ENCODE measurements at places on chromosomes 2 and 18.

DNA sequence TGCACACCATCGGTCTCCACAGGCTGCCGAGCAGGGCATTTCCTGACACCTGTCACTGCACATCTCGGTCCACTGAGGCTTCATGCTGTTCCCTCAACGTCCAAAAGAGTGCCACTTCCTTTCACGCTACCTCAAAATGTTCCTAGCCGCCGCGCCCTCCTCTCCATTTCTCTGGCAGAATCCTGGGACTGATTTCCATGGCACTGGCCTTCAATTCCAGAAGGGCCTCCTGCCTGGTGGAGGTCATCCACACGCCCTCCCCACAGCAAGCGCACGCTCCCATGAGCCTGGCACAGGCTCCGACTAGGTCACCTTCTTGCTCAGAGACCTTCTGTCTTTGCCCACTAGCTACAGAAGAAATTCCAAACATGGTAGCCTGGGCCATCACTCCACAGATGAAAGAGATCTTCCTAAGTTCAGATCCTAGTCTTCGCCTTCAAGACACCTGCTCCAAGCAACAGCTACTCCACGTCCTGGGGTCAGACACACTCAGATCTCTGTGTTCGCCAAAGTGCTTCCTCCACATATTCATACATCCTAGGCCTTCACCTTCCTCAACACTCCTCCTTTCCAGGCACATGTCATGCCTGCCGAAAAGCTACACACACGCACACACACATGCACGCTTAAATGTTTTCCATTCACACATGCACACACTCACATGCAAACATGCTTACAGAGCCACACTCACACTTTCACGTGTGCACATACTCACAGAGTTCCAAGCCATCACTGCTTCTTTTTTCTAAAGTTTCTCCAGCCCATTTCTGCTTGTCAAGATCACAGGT is 94.0 kb downstream of the PXDN start:
- no peak for DNase-seq

DNA sequence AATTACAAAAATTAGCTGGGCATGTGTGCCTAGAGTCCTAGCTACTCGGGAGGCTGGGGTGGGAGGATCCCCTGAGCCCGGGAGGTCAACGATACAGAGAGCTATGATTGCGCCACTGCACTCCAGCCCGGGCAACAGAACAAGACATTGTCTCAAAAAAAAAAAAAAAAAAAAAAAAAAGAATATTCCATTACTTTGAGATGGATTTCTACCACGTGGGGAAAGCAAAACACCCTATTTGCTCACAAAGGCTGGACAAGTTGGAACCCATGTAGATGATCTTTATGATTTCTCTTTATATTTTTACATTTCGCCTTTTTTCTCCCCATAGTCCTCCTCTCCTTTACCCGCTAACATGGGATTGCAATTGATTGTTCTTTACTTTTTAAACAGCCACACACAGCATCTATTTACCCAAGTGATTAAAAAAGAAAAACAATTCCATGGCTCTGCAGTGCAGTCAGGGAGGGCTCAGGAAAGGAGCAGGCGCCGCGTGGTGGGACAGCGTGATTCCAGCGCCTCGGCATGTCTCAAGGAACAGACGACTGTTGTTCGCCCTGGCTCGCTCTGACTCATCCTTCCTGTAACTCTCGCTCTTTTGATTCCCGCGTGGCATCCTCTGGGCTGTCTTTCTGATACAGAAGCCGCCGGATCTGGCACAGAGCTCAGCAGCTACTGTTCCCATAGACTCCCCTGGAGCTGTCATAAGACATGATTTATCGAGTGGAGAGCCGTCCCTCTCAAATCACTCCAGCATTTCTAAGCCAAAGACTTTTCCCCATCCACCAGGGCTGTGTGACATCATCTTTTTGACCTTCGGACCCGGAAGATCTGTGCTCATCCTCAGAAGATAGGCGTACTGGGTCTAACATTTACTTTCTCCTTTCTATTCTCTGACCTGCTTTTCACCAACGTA is 230.4 kb upstream of the AGAP1 start:
- DNase-seq, result no peak

- no peak for DNase-seq
Observed at GRCh38 chr2:42207826-42208225, 38.7 kb downstream of the EML4 start.

- no peak for DNase-seq
Observed at GRCh38 chr2:108399479-108399878, 21.7 kb downstream of the SULT1C4 start.

DNA sequence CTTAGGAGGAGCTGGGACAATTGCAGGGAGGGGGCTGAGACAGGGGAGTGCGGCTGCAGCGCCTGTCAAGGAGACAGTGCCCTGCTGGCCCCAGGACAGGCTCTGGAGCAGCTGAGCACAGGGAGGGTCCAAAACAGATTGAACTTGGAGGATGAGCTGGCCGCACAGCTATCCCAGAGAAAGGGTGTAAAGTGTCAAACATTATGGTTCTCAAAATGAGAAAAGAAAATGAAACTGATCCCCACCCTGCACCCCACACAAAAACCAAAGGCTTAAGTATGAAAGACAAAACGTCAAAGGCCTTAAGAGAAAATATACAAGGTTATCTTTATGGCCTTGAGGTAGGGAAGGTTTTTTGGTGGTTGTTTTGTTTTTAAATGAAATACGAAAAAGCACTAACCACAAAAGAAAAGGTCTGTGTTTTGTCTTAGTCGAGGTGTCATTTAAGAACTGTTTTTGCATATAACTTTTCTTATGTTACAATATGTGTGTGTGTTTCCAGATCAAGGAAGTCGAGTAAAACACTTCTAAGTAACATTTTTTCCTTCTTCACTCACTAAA is 111.8 kb downstream of the HDAC4 start:
- DNase-seq, result no peak

DNA sequence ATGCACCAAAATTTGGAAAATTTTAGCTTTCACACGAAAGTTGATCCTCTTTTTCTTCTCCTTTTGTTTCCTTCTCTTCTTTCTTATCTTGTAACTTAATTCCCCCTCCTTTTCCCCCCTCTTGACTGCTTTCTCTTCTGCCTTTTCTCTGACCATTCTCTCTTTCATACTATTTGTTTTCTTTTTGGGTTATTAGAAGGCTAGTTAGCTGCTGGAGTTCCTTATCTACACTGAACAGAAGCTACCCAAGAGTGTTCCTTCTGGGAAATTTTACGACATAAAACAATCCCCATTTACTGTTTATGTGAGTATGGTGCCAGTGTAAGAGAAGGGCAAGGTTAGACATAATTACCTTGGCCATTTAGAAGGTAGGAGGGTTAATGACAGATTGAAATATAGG is 218.4 kb upstream of the DTNA start:
- no peak for DNase-seq

DNA sequence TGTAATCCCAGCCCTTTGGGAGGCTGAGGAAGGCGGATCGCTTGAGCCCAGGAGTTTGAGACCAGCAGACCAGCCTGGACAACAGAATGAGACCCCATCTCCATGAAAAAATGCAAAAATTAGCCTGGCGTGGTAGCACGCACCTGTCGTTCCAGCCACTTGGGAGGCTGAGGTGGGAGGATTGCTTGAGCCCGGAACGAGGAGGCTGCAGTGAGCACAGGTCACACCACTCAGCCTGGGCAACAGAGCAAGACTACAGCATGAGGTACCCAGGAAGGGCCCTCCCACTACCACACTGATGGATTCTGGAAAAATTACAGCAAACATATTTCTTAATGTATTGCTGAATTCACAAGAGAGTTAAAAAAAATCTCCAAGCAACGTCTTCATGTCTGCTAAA is 56.3 kb upstream of the HPCAL1 start:
- DNase-seq, result no peak

DNA sequence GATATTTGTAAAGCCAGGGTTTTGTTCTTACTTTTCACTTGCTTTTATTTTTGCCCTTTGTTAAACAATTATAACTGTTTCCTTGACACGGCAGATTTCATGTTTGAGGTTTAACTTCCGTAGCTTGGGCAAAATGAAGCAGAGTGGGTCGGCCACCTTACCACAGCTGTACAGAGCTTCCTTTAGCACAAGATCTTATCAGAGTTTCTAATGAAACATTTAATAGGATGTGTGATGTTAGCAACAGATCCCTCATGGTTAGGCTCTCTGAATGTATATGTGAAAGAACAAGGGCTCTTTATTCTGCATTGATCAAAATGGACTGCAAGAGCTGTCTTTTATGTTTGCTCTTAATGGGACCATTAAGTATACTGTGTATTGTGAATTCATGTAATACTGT is 22.3 kb downstream of the RNF125 start:
- DNase-seq, result no peak

DNA sequence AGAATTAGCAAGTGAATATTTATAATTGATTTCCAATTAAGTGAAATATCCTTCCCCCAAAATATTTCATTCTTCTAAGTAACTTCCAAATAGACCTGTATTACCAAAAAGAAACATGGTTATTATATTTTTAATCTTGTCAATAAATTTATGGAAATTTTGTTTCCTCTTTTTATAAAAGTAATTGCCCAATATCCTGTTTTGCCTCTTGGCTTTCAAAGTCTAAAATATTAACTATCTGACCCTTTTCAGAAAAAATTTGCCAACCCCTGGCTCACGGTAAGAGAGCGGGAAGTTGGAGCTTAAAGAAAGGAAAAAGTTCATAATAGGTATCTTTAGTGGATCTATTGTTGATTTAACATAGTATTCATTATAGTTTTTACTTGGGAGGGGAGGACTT is 20.4 kb upstream of the SANBR start:
- no peak for DNase-seq

GRCh38 chr18:75212751-75213090 is 2.1 kb downstream of the TSHZ1 start:
- DNase-seq, result no peak

GRCh38 chr2:190199530-190199929 is 120.1 kb downstream of the HIBCH start:
- no peak for DNase-seq

DNA sequence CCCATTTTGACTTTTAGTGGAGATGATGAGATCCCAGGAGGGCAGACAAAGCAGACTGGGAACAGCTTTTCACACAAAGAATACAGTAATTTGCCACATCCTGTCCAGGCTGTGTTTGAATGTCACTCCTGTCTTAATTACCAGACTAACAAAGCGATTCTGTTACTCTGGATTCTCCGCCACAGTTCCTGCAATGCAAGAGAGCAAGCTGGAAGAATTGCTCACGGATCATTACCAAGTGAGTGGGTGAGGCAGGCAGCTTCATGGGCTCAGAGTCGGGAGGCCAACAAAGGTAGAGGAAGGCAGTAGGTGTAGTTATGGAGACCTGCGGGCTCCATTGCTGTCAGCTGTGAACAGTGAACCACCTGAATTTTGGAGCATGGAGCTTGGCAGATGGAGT is 250.5 kb upstream of the ATP5MC3 start:
- DNase-seq, result no peak

GRCh38 chr2:200703127-200703925 is 108.4 kb upstream of the BZW1 start:
- no peak for DNase-seq

DNA sequence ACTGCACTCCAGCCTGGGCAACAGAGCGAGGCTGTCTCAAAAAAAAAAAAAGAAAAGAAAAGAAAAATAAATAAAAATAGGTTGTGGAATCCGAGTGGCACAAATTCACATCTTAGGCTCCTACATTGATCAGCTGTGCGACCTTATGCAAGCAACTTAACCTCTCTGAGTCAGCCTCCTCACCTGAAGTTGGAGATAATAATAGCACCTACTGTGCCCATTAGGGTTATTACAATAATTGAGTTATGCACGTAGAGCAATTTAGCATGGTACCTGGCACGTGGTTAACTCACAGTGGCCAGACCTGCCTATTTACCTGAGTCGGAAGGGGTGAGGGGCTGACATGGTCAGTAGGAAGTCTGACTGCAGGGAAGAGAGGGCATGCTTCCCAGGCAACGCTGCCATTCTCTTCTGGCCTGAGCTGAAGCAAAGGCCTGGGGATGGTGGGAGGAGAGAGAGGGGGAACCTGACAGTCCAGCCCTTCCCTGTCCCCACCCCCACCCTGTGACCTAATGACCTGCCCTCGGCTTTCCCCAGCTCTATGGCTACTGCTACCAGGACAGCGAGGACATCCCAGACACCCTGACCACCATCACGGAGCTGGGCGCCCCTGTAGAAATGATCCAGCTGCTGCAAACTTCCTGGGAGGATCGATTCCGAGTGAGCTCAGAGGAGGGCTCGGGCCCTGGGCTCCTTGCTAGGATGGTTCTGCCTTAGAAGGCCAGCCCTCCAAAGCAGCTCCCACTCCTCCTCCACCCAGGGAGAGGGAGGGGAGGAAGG is 5.1 kb downstream of the PKDCC start:
- DNase-seq, result no peak

DNA sequence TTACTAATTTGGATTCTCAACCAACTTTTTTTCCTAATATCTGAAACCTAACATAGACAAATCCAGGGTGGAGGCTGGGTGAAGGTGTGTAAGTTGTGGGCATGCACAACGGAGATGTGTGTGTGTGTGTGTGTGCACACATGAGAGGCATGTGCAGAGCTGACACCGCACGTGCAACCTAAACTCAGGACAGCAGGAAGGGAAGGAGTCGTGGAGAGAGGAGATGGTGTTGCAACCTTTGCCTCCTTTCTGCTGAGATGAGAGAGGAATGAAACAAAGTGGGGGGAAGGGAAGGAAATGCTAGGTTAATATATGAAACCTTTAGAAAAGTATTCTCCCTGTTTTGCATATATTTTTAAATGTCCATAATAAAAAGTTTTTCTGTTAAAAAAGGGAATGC is 64.7 kb downstream of the KCTD1 start:
- no peak for DNase-seq

GRCh38 chr2:64283641-64284361 is 139.6 kb upstream of the PELI1 start:
- no peak for DNase-seq

DNA sequence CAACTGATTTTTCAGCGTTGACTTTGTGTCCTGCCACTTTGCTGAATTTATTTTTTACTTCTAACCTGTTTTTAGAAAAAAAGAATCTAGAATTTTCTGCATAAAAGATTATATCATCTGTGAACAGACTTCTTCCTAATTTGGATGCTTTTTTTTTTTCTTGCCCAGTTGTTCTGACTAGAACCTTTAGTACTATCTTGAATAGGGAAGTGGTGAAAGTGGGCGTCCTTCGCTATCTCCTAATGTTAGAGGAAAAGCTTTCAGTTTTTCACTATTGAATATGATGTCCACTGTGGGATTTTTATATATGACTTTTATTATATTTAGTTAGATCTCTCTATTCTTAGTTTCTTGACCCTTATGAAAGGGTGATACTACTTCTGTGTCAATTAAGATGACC is 25.7 kb upstream of the KCNJ13 start:
- DNase-seq, result no peak

GRCh38 chr2:61263830-61264229 is 101.8 kb downstream of the C2orf74 start:
- no peak for DNase-seq
